Erythroblast (primary cell): ENCODE measurements at places on chromosomes 12 and 14.
A peak's percentile ranks its signal among the peaks of the same experiment; 100 is the strongest.

GRCh38 chr14:98138666-98139065, 1133.3 kb downstream of the BCL11B start:
- DNase-seq: peak; percentile 47

DNA sequence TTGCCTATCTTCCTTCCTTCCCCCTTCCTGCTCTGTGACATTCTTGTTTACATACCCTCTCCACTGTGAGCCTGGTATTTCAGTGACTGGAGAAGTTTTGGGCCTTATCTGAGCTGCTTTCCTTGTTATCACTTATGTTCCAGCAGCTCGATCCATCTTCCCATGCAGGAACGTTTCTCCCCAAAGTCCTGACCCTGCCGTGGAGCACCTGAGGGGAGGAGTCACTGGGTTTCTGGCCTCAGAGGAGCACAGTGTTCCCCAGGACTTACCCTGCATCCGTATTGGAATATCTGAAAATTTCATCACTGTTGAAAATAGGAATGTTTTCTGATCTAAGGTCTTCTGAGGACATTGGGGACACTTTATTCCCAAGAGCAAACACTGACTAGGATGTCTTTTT, 141.8 kb downstream of the CACNA1C start:
- DNase-seq: no peak

DNA sequence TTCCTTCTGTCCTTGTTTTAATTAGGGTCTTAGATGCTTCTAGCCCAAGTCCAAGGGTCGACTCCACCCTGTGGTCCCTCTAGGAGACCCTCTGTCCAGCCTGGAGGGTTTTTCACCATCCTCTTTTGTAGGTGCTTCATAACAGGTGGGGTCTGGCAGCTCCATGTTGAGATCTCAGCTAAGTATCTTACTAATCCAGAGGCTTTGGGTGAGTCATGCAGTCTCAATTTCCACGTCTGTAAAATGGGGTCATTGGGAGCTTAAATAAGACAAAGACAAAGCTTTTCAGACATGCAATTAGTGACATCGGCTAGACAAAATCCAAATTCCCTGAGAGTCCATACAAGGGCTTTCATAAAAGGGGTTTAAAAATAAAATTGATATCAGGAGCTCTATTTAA, 3.2 kb downstream of the HSPB8 start:
- no peak for DNase-seq

GRCh38 chr12:11746940-11747716, 97.7 kb downstream of the ETV6 start:
- DNase-seq: no peak

- DNase-seq: no peak
These were observed 145.4 kb upstream of the PLEKHG7 start for GRCh38 chr12:92557422-92557724.

DNA sequence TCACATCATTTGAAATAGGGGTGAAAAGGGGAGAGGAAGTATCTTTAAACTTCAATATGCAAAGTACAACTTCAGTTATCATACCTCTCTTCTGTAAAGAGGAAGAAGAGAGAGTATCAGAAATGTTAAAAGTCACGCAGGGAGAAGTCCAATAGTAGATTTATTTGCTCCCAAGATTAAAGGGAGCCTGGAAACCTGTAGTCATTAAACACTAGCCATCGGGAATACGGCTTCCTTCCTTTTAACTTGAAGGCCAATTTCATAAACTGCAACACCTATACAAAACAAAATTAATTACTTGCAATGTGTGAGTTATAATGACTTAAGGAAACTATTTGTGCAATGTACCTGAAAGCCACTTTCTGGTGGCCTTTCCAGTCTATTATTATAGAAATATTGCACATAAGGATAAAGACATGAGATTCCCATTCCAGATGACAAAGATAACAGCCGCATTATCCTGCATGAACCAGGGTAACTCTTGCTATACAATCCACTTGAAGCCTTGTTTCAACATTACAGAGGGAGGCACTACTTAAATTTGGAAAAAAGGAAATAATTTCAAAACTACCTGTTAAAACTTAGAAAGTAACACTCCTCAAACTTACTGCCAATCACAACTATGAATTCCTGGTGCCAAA, 4.6 kb downstream of the BTG1 start:
- peak; percentile 20 for DNase-seq

DNA sequence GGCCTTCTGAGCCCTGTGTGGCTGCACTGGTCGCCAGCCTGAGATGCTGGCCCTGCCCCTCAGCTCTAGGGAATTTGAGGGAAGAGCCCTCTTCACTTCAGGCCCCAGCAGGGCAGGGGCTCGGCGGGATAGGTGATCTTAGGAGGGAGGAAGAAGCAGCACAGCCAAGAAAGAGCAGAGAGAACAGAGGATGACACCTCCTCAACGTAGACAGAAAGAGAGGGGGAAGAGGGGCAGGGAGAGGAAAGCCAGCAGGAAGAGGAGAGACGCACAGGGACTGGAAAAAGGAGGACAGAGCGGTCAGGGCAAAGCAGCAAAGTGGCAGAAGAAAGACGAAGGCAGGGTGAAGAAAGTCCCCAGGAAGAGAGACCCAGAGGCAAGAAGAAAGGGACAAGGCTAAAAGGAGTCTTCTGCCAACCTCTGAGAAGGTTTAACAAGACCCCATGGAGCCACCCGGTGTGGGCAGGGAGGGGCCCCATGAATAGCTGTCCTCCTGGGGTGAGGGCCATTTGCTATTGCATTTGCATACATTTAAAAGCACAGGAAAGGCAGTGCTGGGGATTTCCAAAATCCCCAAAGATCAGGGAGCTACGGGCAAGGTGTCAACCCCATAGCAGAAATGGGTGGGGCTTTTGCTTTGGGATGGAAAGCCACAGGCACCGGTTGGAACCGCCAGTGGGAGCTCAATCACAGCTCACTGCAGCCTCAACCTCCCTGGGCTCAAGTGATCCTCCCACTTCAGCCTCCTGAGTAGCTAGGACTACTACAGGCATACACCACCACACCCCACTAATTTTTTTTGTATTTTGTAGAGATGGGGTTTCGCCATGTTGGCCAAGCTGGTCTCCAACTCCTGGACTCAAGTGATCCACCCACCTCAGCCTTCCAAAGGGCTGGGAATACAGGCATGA, 22.7 kb downstream of the CMKLR1 start:
- no peak for DNase-seq

DNA sequence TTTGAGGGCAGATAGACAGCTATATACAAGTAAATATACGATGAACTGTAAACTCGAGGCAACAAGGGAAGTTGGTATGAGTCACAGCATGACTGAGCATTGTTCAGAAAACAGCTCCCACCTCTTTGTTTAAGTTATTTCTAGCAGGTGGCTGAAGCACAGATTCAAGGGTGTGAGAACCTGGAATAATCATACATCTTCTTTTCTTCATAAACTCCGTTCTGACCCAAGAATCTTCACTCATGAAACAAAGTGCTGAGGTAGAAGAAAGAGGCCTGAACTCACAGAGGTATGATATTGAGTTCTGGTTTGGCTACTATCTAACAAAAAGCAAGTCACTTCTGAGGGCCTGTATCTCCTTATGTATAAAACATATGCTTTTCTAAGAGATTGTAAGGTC, 364.1 kb upstream of the KITLG start:
- DNase-seq: no peak

GRCh38 chr14:56581041-56581727, 1.6 kb downstream of the TMEM260 start:
- no peak for DNase-seq

DNA sequence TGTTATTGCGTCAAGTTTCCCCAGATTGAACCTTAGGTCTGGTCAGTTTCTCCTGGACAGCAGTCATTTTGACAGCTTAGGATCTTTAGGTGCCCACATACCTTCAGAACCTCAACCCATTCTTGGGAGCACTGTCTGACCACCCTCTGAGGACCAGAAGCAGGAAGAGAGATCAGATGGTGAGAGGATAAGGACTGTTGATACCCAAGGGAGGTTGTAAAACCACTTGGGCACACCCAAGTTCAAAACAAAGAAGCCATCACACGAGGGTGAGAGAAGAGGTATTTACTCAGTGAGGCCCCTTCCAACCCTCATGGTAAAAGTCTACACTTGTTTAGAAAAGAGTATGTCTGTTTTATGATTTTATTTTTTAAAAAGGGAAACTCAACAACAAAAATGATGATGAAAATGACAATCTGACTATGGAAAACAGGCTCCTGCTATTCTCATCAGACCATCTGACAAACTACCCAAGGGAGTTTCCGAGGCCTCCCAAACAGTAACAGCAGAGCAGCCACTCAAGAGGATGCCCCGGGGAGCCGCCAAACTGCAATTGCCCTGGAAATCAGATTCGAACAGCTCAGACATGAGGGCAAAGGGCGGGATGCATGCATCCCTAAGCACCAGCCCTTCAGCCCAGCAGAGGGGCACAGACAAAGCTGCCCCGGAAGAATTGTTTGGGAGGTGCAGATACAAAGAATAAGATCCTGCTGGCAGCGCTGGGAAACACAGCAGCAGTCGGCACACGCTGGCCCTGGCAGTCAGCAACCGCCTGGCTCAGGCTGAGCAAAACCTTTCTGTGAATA, 162.6 kb upstream of the PLEKHG7 start:
- no peak for DNase-seq

DNA sequence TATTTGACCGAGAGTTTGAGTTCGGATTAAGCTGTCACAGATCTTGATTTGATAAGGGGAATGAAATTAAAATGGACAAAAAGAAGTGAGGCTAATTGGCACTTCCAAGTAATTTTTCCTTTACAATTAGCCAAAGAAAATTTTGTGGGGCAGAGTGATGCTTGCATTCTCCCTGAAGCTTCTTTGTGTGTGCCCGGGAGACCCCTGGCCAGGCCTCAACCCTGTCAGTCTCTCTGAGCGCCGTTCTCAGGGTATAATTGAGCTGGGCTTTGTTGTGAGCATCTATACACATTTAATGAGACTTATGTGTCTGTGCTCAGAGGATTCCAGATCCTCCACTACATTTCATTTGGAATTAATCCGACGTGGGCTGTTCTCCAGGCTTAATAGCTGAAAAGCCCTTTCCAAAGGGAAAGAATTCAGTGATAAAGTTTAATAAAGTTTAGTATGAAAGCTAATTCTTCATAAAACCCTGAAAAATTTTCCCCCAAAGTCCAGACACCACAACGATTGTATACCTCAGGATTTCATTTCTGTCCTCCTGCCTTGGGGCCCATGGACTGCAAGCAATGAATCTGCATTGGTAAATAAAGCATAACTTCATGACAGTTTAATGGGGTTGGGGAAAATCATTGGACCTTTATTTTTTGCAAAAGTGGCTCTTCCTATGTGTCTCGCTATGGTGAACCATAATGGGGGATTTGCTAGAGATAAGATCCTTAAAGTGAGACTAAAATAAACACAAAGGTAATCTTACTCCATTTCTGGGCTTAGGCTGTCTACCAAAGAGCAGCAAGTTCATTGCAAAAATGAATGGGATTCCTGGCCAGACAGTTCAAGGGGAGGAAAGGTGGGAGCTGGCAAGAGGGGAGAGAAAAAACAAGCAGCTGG, 292.6 kb downstream of the C12orf75 start:
- no peak for DNase-seq

GRCh38 chr12:58918469-58918844, 1.8 kb downstream of the LRIG3 start:
- DNase-seq: no peak

DNA sequence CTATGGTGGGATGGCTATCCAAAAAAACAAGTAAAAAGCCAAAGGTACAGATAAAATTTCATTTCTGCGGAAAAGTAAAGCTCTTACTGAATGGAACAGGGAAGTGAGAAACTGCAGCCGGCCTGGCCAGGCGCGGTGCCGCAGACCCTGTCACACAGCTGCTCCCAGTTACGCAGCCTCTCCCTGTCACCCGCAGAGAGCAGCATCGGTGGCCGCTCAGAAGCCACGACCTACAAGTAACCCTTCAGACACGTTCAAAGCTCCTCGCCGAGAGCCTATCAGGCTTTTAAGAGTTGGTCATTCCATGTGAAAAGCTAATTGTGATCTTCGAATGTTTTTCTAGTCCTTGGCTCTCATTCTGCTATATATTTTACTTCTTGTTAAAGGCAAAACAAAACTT, 11.0 kb upstream of the ANKLE2 start:
- DNase-seq: no peak

DNA sequence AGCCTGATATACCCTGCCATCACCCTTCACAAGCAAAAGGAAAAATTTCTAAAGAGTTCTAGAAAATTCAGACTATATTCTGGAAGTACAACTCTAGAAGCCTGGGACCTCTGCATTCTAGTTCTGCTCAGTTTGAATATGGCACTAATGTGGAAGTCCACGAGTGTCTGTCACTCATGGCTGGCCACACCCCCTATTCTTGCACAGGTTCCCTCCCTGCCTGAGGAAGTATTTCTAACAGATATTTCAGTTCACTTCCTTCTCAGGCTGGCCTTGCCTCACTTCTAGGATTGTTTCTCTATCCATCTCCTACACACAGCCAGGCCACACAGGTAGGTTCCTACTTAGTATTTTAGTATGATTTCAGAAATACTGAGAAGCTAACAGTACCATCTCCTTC, 67.4 kb downstream of the PHLDA1 start:
- no peak for DNase-seq

DNA sequence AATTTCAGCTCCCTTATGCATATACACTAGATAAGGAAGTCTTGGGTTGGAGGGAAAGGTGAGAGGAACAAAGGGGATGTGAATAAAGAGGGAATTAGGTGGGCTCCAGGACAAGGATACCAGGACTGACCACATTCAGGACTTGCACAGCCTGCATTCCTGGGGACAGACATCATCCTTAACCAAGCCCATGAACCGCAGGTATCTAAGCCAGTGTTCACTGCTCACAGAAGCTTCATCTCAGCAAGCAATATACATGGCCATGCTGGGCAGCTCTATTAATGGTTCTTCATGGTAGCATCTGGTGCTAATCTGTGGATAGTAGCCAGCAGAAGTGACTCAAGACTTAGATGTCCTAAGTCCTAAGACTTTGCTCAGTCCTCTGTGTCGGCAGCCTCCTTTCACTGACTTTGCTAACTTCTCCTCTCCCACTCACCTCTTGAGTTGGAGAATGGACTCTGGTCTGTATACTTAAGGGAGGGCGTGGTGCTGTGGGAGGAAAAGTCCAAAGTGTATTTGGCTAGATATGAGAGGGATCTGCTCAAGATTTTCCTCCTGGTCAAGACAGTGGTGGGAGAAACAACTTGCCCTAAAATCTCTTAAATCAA, 136.1 kb downstream of the ASCL1 start:
- no peak for DNase-seq

DNA sequence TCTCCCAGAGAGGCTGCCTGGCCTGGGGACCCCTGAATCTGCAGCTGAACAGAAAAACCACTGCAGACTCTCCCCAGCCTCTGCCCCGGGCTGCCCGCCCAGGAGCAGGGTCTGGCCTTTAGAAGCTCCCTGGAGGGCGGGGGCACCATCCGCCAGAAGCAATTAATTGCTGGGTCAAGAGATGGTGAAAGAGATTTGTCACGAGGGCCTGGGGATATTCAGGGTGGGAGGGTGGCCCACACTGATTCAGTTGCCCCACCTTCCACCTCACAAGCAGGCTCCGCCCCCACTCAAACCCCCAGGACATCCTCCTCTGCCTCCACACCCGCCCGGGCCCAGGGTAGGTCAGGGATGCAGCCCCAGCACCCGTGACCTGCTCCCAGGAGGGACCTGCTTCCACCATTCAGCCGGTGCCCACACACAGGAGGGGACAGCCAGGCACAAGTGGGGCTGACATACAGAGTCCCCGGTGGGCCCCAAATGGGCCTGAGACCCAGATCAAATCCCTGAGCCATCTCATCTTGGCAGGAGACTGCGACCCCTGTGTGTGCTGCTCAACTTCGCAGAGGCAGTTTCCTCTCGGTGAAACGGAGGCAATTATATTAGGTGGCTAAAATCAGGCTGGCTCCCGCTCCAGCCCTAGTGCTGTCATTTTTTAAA, 23.0 kb downstream of the NCOR2 start:
- DNase-seq: no peak

GRCh38 chr14:95191445-95192199, 34.3 kb upstream of the DICER1 start:
- DNase-seq: no peak

GRCh38 chr14:64447876-64448670, 17.2 kb upstream of the AKAP5 start:
- no peak for DNase-seq
